ENCODE measurements at places on chromosomes 12 and 14.
A peak's percentile ranks its signal among the peaks of the same experiment; 100 is the strongest.

DNA sequence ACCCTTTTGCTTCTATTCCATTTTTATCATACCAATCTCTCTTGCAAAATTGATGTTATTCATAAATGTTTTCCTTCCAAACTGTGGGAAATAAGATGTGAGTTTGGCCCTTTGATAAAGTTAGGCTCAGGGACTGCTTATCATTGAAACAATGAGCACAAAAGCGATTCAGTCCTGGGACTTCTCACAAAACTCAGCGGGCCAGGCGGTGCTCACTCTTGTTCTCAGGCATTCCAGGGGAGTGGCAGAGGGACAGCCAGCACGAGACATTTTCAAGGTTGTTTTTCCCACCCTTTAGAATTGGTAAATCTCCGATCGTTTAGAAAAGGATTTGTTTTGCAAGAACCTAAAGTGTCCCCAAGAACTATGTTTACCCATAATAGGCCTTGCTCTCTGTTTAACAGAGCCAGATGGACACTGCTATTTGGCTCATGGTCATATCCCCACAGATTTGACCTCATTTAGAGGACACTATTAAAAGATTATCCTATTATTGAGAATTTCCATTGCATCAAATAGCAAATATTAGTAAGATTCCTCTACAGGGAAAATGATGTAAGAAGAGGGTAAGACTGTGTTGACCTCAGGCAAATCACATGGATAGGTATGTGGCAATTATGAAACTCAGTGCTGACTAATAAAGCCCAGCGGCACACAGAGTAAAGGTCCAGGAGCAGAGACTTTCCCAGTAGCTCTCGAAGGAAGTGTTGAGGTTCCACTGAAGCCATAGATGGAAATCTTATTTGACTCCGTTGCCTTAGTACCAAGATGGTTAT, 102.7 kb upstream of the USP44 start:
- DNase-seq = no peak

GRCh38 chr14:95257521-95257920, 62.2 kb downstream of the CLMN start:
- no peak for DNase-seq

- DNase-seq = no peak
Measured at GRCh38 chr12:52630599-52631200, 12.3 kb upstream of the KRT73 start.

DNA sequence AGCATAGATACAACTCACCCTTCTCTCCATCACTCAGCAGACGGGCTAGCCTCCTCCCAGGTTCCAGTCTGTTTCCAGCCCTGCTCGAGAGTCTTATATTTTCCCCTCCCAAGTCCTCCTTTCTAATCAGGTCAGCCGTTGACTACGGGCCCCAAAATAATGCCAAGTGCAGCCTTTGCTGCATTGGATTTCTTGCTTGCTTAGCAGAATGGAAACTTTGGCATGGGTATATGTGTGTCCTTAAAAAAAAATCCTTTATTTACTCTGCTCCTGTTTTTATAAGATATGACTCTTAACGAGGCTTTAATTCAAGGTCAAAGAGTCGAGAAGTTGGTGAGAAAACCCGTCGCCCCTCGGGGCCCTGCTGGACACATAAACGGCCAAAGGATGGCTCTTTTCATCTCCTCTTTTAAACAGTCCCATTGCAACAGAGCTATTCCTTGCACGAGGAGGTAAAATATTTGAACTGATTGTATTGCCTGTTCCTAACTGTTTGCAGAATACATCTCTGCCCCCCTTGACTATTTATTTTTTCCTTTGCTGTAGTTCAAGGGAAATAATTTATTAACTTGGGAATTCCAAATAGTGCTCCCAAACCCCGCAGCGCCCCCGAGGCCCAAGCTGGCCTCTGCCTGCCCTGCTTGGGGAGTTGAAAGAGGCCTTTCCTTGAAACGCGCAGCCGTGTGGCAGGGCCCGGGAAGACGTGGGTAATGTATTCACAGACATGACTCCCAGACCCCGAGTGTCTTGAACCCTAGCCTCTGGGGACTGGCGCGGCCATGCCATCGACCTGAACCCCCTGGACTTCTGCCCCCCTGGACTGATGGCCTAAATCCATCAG, 156.5 kb upstream of the MYL2 start:
- no peak for DNase-seq

DNA sequence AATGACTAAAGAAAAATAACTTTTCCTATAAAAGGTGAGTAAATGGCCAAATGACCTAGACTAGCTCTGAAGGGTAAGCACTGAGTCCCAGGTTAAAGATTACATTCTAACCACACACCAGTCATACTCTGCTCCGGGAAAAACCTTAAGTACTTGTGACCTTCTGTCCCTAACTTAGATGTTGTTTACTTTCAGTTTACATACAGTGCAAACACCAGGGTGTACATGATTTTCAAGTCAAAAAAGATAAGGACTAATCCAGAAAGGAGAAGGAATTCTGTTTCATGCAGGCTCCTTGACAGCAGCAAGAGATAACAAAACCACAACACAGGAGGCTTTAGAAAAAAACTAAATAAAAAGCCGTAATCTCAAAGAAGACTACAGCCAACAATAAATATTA, 174.2 kb downstream of the PPM1H start:
- DNase-seq = no peak

- DNase-seq = no peak
Measured at GRCh38 chr12:43329375-43329774, 222.6 kb downstream of the ADAMTS20 start.

DNA sequence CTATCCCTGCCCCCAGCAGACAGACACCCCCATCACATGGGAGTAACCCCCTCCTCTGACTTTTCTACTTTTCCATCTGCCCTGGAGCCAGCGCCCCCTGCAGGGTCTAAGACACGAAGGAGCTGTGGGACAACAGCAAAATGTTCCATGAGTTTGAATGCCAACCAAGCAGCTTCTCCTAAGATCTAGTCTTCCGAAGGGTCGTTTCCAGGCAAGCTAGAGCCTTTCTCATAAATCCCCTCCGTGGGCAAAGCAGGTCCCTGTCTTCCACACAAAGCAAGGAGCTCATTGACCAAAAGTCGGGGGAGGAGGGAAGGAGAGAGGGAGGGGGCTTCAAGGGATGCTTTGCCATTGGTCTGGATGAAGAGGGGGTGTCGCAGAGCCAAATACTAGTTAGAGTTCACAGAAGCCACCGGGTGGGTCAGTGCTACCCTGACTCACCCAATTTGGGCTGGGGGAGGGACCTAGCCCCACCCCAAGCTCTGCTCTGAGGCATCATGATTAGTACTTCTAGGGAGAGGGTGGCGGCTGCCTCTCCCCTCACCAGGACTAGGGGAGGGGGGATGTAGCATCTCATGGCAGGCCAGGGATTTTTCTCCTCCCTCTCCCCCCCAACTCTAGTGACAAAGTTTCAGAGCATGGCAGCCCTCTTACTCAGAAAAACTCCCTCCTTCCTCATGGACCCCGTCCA, 1.6 kb downstream of the MSI1 start:
- no peak for DNase-seq

- peak; percentile 3 for DNase-seq
Measured at GRCh38 chr12:88142610-88142991, 494 bp downstream of the TMTC3 start.

GRCh38 chr14:102510616-102511520, 1.3 kb upstream of the ANKRD9 start:
- DNase-seq = no peak

DNA sequence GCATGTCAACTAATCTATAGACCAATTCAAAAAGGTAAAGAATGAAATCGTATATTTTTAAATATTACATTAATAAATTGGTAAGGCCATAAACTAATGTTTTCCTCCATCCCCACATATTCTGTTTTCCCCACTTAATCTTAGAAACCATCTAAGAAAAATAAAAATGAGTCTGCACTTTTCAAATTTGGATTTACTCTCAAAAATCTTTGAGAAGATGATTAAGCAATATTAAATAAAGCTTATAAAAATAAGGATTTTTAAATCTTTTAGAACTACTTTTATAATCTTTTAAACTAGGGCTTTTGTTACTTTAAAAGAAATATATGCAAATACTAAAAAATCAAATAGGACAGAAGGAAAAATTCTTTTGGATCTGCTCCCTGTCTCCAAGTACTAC, 10.6 kb upstream of the HAL start:
- DNase-seq = no peak
